ENCODE measurements at places on chromosomes 13 and 19.

DNA sequence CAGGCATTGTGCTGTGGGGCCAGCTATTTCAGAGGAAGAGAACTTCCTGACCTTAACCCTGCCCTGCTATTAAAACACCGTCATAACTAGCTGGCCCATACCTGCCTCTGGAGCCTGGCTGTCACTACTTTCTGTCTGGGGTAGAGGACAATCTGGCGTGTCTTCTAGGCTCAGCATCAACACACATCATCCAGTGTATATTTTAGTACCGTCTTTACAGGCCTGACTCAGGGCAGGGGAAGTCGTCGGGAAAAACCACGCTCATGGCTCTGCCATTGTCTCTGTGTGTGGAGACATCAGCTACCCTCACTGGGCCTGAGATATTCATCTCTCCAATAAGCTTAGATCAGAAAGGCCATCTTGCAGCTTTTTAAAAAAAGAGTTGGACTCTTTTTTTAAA lies 151.1 kb downstream of the KATNAL1 start:
- DNase-seq: no peak

- DNase-seq: no peak
Observed at GRCh38 chr19:14561847-14562351, 10.0 kb downstream of the NDUFB7 start.

- no peak for DNase-seq
Observed at GRCh38 chr19:34145741-34146202, 26.5 kb upstream of the LSM14A start.

DNA sequence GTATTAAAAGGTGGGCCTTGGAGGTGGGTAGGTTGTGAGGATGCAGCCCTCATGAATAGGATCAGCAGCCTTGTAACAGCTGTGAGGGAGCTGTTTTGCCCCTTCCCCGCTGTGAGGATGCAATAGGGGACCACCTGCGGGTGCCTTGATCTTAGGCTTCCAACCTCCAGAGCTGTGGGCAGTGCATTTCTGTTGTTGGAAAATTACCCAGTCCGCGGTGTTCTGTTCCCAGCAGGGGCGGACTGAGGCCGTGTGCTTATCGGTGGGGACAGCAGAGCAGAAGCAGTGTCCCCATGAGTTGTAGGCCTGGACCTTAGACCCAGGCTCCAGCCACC lies 54.8 kb upstream of the TEX29 start:
- no peak for DNase-seq

- DNase-seq: no peak
Observed at GRCh38 chr19:32404213-32404932, 1.2 kb upstream of the DPY19L3 start.

GRCh38 chr13:32838945-32839344 lies 177.3 kb upstream of the KL start:
- DNase-seq: no peak
